Cortex of kidney (tissue), 1 donor: ENCODE measurements at places on chromosomes 11 and 22.

GRCh38 chr22:37026325-37026724, 6.8 kb downstream of the MPST start:
- DNase-seq, result no peak

DNA sequence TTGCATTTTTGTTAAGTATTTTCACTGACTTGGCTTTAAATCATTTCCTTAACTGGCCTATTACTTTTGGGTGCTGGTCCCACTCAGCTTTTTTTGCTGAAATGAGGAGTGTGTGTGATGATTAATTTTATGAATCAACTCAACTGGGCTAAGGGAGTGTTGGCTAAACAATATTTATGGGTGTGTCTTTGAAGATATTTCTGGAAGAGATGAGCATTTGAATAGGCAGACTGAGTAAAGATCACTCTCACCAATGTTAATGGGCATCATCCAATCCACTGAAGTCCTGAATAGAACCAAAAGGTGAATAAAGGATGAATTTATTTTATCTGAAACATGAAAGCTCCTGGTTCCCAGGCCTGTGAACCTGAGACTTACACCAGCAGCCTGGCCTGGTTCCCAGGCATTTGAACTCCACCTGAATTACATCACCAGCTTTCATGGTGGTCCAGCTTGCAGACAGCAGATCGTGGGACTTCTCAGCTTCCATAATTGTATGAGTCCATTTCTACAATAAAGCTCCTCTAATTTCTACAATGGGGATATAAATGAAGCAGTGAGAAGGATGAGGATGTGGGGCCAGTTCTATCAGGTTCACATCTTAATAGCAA, 241.3 kb upstream of the ZC3H12C start:
- no peak for DNase-seq

GRCh38 chr11:16792426-16792825, 54.0 kb downstream of the C11orf58 start:
- DNase-seq, result no peak

DNA sequence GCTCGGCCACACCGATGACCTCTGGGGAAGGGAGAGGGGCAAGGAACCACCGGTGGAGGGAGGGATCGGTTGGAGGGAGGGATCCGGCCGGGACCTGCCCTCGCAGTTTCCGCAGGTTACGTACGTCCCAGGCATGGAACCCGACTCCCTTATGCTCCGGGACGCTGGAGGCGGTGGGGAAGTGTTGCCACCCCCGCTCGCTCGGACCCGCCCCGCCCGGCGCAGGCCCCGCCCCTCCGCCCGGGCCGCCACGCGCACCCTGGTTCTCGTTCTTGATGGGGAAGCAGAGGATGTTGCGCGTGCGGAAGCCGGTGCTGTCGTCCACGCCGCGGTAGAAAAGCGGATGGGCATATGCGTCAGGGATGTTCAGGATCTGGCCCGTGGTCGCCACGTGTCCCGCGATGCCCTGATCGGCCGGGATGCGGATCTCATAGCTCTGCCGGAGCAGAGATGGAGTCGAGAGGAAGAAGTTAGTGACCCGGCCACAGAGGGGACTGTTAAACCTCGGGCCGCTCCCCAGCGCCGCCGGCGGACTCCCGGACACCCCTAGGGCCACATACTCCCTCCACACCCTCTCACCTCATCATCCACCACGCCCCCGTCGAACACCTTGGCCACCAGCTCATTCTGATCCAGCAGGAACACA, 89.8 kb downstream of the PDE2A start:
- no peak for DNase-seq

DNA sequence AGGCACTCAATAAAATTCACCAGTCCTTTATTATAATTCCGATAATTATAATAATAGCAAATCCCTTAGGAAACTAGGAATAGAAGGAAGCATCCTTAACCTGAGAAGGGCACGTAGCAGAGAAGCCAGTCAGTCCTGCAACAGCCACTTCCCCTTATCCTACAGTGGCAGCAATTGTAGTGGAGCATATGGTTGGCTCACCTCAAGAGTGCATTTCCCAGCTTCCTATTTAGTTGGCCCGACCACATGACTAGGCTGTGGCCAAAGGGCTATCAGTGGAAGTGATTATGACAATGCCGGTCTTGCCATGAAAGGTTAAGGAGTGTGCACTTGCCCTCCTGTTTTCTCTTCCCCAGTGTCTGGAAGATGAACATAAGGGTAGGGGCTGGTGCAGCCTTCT, 27.0 kb downstream of the TESMIN start:
- no peak for DNase-seq

DNA sequence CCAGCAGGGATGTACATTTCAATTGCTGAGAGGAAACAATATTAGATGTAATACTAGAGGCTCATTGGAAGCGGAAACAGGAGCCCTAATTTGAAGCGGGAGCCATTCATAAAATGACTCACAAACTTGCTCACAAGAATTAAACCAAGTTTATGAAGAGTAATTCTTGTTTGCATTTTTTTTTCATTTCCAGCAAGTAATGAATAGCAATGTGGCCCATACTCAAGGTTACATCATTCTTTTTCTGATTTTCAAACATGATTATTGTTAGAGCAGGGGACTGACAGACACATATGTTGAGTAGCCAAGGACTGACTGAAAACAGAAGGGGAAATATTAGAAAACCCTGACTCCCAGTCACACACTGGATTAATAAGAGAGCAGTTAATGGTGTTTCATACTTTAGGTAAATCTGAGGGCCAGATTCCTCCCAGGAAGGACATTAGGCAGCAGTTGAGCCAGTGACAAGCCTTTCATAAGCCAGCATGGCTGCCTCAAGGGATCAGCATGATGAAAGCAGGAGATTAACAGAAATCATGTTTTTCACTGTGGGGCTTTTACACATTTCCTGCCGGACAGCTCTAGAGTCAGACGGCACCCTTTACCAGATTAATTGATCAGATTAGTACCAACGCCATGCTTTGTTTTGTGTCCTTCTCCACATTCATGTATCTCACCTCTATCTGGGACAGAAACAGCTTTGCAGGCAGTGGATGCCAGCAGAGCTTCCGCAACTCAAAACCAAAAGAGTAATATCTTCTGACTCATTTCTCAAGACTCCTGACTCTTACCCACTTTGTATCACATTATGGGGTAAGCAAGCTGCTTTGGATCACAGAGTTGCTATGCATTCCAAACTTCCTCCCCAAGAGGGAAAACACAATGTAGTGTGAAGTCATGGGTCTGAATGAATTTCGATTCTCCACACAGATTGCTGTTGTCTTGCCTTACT, 831.6 kb downstream of the KCNA4 start:
- no peak for DNase-seq
